ENCODE measurements at places on chromosomes 5 and 9. TPM values are rescaled to one million over a fixed set of nuclear protein-coding genes. Genes with fewer than 3 reads are reported as not detected.

GRCh38 chr5:16744164-16744880 is 127.5 kb upstream of the RETREG1 start:
- DNase-seq: no peak
- H3K27me3 ChIP-seq: no peaks in the 10 kb centered on the region
- no peaks in the 10 kb centered on the region for H3K4me1 ChIP-seq
- no peaks in the 10 kb centered on the region for H3K36me3 ChIP-seq

Gene ADAMTS19
- total RNA-seq: 8.6 TPM

Gene OR1Q1
- total RNA-seq: not detected

Gene SLC6A3
- total RNA-seq: not detected

DNA sequence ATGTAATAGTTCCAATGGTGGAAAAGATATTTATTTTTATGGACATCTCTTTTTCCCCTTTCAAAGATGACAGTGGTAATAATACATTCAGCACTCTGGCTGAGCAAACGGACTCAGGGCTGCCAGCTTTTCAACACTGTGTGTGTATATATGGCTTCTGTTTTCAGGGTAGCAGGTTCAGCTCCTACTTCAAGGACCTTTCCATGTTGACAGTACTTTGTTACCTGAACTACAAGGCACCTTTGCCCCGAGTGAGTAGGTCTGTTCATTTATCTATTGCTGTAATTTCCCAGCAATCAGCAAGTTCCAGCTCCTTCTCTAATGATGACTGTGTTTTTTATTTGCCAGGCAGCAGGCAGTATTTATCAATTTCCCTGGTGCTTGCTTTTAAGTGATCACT is 387.4 kb upstream of the KIF2A start:
- H3K27me3 ChIP-seq: no peaks in the 10 kb centered on the region
- no peak overlapping the region for H3K27ac ChIP-seq
- DNase-seq: no peak
- no peak overlapping the region for H3K4me3 ChIP-seq

- no peak overlapping the region for H3K27ac ChIP-seq
- peaks cover 3% of the 10 kb centered on the region for H3K4me1 ChIP-seq
- H3K4me3 ChIP-seq: no peak overlapping the region
- H3K27me3 ChIP-seq: no peaks in the 10 kb centered on the region
- no peaks in the 10 kb centered on the region for H3K36me3 ChIP-seq
These were observed 340.7 kb downstream of the NR2F1-AS1 start for GRCh38 chr5:93240228-93240834.

Gene ROPN1L
- total RNA-seq: 0.63 TPM
